Fibroblast of the conjunctiva (primary cell): ENCODE measurements at places on chromosomes 16 and 17.

- DNase-seq: no peak
Observed at GRCh38 chr16:84853534-84853933, 33.7 kb downstream of the CRISPLD2 start.

GRCh38 chr17:36524428-36524876 lies 10.2 kb downstream of the MYO19 start:
- no peak for DNase-seq

DNA sequence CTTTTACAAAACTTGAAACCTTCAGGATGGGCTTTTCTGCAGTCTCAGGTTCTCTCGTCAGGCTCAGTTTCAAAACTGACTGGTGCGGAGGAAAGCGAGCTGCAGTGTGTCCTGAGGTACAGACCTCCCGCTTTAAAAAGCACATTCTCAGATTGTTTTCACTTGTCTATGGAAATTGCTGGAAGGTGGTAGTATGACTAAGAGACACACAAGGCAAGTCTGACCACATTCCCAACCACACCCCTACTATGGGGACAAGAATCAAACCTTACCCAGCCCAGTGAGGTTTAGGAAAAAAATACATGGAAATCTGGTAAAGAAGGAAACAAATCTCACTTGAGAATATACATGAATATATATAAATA lies 18.2 kb downstream of the SRP68 start:
- DNase-seq: peak; percentile 21

DNA sequence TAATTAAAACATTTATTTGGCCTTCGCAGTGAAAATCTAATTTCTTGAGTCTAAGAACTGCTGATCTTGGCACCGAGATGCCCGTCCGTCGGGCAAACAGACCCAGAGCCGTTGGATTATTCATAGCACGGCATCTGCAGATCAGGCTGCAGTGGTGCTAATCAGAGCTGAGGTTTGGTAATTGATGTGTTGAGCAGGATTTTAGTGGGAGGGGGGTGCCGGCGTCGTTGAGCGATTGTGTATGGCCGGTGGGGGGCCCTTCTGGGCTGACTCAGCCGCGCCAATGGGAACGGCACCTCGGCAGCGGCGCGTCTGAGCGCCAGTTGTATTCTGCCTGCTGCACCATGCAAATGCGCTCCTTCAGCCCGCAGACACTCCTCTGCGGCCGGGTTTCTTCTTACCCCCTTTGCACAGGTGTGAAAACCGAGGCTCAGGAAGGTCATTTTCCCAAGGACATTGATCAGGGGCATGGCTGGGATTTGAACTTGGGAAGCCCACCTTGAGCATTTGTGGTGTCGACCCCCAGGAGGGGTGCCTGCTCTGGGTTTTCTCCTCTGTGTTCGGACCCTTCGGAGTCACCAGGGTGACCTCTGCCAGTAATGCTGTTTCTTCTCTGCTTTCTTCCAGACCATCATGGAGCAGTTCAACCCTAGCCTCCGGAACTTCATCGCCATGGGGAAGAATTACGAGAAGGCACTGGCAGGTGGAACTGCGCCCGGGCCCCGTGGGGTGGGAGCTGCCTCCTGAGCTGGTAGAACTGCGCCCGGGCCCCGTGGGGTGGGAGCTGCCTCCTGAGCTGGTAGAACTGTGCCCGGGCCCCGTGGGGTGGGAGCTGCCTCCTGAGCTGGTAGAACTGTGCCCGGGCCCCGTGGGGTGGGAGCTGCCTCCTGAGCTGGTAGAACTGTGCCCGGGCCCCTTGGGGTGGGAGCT lies 18.4 kb downstream of the BAIAP2 start:
- DNase-seq: no peak

- no peak for DNase-seq
Observed at GRCh38 chr17:19756546-19756945, 8.4 kb upstream of the ALDH3A1 start.

DNA sequence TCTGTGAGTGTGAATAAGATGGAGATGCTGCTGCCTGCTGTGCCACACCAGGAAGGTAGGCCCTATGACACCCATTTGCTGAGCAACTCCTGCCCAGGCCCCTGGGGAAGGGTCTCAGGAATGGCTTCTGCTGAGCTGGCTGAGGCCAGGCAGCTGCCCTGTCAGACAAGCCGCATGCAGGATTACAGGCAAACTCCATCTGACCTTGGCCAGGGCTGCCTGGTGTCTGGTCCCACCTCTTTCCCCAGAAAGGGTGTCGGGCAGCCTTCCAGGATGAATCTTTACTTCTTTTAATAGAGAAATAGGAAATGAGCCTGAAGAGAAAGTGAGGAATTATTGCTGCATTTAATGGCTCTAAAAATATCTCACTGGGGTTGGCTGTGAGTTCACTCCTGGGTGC lies 182.5 kb downstream of the IRX5 start:
- DNase-seq: no peak

GRCh38 chr16:54073356-54073755 lies 213.2 kb downstream of the IRX3 start:
- DNase-seq: no peak

GRCh38 chr16:85126705-85127378 lies 14.6 kb upstream of the CIBAR2 start:
- DNase-seq: peak; percentile 37

GRCh38 chr17:17537311-17538099 lies 41.3 kb upstream of the RASD1 start:
- DNase-seq: no peak

DNA sequence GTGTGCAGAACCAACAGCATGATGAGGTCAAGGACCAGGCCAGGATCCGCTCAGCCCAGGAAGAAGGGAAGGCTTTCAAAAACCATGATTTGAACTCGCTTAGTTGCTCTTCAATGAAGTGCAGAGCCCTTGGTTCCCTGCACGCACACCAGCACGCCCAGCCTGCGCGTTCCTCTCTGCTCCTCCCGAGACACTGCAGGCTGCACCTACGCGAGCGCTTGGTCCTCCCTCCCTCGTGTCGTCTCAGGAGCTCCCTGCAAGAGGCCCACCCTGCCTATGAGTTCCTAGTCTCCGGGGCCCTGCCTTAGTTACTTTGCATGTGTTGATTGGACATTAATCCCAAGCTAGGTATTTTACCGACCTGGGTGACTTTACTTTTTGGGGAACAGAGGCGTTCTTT lies 132.9 kb upstream of the TNRC6C start:
- no peak for DNase-seq

DNA sequence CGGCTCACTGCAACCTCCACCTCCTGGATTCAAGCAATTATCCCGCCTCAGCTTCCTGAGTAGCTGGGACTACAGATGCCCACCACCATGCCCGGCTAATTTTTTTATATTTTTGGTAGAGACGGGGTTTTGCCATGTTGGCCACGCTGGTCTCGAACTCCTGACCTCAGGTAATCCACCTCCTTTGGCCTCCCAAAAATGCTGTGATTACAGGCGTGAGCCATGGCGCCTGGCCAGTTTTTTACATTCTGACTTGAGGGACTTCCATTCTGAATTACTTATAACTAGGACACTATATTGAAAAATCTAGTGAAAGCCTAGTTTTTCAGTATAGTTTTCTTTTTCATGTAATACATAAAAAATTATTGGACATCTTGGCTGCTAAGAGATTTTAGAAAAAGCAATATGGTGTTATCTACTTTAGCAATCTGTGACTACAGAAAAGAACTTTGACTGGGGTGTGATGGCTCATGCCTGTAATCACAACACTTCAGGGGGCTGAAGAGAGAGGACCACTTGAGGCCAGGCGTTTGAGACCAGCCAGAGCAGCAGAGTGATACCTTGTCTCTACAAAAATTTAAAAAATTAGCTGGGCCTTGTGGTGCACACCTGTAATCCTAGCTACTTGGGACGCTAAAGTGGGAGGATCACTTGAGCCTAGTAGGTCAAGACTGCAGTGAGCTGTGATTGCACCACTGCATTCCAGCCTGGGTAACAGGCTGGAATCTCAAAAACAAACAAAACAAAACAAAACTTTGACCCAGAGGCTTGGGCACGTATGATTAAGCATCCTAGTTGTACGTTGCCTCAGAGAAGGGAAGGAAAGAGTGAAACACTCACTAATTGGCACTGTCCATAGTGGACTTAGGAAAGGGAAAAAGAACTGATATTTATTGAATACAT lies 26.8 kb upstream of the GOSR1 start:
- peak; percentile 30 for DNase-seq
